ENCODE measurements at places on chromosomes 2 and 18. TPM values are rescaled to one million over a fixed set of nuclear protein-coding genes. Genes with fewer than 3 reads are reported as not detected.

GRCh38 chr18:12737243-12737902 is 34.5 kb downstream of the PSMG2 start:
- no peak for DNase-seq

- no peak for DNase-seq
Observed at GRCh38 chr2:219798430-219798829, 171.0 kb downstream of the SLC4A3 start.

- DNase-seq: no peak
Observed at GRCh38 chr2:100029460-100029859, 112.9 kb downstream of the AFF3 start.

DNA sequence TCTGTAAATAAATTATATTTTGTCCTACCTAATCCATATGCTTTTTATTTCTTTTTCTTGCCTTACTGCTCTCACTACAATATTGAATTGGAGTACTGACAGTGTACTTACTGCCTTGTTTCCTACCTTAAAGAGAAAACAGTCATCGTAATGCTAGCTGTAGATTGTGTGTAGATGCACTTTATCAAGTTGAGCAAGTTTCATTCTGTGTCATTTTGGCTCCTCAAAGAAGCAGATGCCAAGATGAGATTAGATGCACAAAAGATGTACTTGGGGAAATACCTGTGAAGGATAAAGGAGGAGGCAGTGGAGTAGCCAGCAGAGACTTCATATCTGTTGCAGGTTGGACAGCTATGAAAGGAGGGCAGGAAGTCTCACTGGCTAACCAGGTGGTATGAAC is 145.5 kb downstream of the FTCDNL1 start:
- DNase-seq: no peak

DNA sequence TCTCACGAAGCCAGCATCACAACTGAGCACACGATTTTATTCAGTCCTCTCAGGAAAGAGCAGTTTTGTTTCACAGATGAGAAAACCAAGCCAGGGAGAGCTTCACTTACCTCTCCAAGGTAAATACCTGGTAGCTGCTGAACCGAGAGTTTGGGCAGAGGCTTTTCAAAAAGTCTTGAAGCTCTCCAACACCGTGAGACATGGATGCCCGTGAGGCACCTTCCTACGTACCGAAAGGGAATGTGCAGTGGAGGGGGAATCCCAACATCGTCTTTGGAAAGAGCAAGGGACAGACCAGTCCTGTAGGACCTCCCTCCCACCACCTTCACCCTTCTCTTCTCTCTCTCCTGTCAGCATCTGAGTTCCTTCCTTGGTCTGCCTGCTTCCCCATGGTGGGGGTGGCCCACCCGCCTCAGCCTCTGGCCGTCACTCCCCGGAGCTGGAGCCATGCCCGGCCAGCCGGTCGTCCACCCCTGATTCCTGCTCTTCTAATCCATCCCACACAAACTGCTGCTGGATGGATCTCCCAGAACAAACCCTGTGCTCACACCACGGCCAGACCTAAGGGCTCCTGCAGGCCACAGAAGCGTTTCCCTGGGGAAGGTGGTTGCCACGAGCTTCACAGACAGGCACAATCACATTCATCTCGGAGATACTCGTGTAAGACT is 97.3 kb upstream of the SNTG2 start:
- DNase-seq: no peak

DNA sequence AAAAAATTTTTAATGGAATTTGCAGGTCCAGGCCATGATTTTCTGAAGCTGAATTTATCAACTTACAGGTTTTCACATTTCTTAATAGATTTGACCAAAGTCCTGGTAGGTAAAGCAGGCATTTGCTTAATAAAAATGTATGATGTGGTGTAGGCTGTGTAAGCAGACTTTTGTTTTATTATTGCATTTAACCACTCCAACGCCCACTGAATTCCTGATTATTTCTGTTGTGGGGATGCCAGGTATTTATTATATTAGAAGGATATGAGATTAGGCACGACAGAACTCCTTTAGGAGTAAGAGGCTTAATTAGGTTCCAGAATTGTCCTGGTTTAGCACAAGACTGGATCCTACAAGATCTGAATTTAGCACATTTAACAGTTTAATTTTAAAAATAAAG is 111.1 kb downstream of the ADCYAP1 start:
- no peak for DNase-seq

DNA sequence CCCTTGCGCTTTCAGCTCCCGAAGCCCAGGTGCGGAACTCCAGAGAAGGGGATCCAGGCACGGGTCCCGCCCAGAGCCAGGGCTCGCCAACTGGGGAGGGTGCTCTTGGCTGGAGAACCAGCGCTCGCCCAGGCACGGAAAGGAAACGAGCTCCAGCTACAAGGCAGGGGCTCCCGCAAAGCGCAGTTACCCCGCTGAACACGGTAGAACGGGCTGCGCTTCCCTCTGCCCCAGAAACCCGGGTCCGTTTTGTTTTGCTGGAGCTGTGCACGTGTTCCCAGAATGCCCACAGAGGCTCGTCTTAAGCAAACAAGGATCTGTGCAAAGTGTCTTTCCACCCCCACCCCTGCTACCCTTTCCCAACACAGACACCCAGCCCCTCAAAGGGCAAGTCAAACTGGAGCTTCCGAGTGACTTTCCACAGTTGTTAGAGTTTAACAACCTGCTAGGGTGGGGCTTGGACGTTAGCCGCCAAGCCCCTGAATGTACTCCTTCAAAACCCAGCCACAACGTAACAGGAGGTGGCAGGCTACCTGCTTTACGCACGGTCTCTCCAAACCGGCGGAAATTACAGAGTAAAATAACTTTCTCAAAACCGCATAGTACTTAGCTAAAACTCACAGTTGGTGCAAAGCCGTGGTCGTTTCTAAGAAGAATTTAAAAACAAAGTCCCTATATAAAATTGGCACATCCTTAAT is 775 bp downstream of the RNF125 start:
- DNase-seq: peak; percentile 37

GRCh38 chr2:37776487-37776886 is 105.0 kb upstream of the CDC42EP3 start:
- DNase-seq: peak; percentile 78

CCDC74A gene
- total RNA-seq: 4.7 TPM

MC4R gene
- not detected for total RNA-seq

Data from fibroblast of villous mesenchyme (primary cell).